ENCODE measurements at places on chromosomes 3 and 15.

DNA sequence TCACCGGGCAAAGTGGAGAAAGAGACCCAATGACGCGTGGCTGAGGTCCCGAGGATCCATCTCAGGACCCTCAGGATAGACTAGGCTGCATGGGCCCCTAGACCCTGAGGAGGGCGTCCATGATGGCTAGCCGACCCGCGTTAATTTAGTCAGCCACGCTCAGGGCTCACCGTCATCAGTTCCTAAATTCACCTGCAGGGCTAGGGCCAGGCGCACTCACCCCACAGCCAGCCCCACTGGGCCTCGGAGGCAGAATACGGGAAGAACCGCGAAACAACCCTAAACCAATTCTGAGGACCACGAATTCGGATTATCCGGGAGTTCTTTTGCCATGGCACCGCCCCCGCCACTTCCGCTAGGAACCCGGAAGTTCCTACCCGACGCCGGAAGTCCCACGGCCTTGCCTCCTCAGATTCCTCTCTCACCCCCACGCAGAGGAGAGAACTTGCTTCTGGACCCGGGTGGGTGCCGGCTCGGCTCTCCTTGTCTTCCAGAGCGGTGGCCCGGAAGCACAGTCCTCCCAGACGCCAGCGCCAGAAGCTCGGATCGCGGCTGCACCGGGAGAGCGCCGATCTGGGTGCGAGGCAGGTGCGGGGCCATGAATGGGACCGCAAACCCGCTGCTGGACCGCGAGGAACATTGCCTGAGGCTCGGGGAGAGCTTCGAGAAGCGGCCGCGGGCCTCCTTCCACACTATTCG lies at the start of the genes EAF1 and METTL6:
Gene EAF1, plus strand, starts transcription at position 417 of the 699 bp plus-strand sequence. Its CDS starts 182 bp downstream, at position 599.
Gene METTL6, minus strand, starts transcription at position 363 of the 699 bp plus-strand sequence. CDS start 1,033 bp downstream, outside the sequence.
- DNase-seq = peak; percentile 85

- DNase-seq = no peak
Measured at GRCh38 chr15:40466426-40467260, 4.1 kb upstream of the CHST14 start.

DNA sequence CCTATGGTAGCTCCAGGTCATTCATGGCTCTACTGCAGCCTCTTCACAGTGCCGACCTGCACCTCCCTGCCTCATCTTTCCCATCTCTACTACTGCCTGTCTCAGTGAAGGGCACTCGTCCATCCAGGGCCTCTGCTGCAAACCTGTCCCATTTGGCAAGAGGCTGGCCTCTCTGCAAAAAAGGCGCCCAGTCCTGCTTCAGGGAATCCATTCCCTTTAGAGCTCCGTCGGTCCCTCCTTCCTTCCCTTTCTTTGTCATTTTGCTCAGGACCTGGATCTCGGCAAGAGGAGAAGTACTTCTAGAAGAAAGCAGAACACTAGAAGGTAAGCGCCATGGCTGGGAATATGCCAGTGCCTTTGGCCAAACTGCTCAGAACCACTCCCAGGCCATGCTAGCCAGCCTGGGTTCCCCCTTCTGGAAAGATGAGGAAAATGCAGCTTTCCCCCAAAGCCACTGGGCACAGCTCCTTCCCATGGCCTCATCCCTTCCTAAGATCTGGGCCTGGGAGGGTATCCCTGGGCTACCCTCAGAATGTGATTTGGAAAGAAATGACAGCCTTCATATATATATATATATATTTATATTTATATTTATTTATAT lies 6.4 kb upstream of the ISL2 start:
- peak; percentile 68 for DNase-seq

DNA sequence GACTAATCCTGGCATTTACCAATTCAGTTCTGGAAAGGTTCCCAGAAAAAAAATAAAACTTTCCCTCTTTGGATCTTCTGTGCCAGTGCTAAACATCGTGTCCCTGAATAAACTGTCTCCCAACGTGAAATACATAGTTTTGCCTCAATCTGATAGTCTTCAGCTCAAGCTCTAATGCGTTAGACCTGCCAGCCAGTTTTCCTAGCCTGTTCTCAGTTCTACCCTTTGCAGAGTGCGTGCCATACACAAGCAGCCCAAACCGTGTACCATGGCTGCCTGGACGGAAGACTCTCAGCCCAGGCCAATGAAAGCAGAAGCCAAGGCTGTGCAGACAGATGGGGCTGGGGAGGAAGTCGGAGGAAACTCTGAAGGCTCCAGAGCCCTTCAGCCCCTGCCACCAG lies 11.4 kb upstream of the OCA2 start:
- DNase-seq = no peak

Data from mesenchymal stem cell (in vitro differentiated cells and primary cell).